Osteocyte (in vitro differentiated cells): ENCODE measurements at places on chromosomes 13 and 19.

- peaks cover 72% of the 10 kb centered on the region for H3K4me1 ChIP-seq
- no peaks in the 10 kb centered on the region for H3K36me3 ChIP-seq
- peak overlapping the region; percentile 68 for H3K4me3 ChIP-seq
- no peaks in the 10 kb centered on the region for H3K27me3 ChIP-seq
Measured at GRCh38 chr19:3670796-3671679, 29.2 kb downstream of the PIP5K1C start.

GRCh38 chr13:46620471-46620870 is 67.5 kb downstream of the LRCH1 start:
- H3K4me3 ChIP-seq = no peak overlapping the region
- H3K36me3 ChIP-seq = no peaks in the 10 kb centered on the region
- no peaks in the 10 kb centered on the region for H3K27me3 ChIP-seq
- DNase-seq = no peak

DNA sequence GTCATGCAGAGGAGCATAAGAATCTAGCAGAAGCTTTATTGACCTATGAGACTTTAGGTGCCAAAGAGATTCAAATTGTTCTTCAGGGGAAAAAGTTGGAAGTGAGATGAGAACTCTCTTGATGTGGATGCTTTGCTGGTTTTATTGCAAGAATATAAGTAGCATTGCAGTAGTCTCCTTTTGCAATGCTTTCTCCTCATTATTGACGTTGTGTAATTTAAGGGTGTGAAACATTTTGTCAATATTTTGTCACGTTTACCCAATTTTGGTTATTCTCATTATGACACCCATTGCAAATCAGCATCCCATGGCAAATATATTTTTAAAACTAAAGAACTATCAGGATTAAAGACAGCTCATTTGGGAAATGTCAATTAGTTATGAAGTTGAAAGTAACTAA is 11.9 kb upstream of the LILRB5 start:
- H3K27ac ChIP-seq = no peak overlapping the region
- H3K4me3 ChIP-seq = no peak overlapping the region

GRCh38 chr13:19606152-19606551 is 27.3 kb upstream of the MPHOSPH8 start:
- no peak overlapping the region for H3K27ac ChIP-seq
- peaks cover 6% of the 10 kb centered on the region for H3K4me1 ChIP-seq
- no peak overlapping the region for H3K4me3 ChIP-seq
- peak; percentile 46 for DNase-seq
- no peaks in the 10 kb centered on the region for H3K36me3 ChIP-seq
- no peaks in the 10 kb centered on the region for H3K27me3 ChIP-seq

DNA sequence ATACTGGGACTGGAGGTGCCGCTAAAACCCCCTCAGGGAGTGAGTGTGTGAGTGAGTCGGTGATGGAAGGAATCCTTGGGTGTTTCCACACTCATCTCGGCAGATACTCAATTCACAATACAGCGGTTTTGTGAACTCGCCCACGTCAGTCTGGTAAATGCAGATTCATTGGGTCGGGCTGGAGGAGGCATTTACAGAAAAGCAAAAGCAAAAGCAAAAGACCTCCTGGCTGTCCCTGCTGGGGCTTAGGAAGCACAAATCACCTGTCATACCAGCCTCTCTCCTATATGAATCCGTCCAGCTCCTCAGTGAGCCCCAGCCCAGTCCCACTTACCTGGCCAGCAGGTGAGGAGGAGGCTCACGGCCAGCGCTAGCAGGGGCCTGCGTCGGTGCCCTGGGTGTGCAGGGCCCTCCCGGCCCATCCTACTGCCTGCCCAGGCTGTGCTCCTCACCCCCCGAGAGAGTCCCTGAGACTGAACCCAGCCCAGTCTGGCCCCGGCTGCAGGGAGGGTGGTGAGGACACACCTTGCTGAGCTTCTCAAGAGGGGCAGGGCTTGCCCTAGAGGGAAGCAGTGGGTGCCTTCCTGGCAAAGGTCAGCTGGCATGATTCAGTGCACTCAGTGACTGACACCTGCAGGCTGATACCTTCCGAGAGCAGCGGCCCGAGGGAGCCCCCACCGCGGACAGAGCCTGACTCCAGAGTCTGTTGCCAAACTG is at the start of gene MUC16:
TSS of gene MUC16 (minus strand) at position 475 of the 717 bp plus-strand sequence.
- H3K4me1 ChIP-seq = no peaks in the 10 kb centered on the region
- no peak for DNase-seq
- H3K36me3 ChIP-seq = no peaks in the 10 kb centered on the region
- H3K27ac ChIP-seq = no peak within 1 kb of the TSS
